Stimulated activated naive CD8-positive, alpha-beta T cell treated with anti-CD3 and anti-CD28 coated beads, Interleukin-15, amount 100 ng/mL, for 72 hours (primary cell): ENCODE measurements at places on chromosomes 12 and 14.

GRCh38 chr12:104263026-104263425 is 40.5 kb upstream of the EID3 start:
- no peak for DNase-seq

- DNase-seq, result no peak
Measured at GRCh38 chr14:64234877-64235651, 59.1 kb downstream of the ESR2 start.

GRCh38 chr14:55221186-55221585 is 29.8 kb upstream of the DLGAP5 start:
- no peak for DNase-seq

DNA sequence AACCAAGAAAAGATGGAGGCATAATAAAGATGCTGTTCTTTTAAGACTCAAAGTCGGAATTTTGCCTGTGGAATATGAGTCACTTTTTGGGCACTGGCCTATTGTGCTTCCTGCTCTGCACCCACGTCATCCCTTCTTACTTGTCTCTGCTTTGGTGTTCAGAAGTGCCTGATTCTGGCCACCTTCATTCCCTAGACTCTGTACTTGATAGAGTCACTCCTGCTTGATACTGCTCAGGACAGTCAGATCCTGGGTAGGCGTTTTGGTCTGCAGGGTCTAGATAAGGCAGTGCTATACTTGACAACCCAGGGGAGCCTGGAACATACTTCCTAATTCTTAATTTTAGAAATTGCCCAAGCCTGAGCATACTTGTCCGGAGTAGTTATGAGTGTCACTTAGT is 1.9 kb downstream of the LRRK2 start:
- no peak for DNase-seq

DNA sequence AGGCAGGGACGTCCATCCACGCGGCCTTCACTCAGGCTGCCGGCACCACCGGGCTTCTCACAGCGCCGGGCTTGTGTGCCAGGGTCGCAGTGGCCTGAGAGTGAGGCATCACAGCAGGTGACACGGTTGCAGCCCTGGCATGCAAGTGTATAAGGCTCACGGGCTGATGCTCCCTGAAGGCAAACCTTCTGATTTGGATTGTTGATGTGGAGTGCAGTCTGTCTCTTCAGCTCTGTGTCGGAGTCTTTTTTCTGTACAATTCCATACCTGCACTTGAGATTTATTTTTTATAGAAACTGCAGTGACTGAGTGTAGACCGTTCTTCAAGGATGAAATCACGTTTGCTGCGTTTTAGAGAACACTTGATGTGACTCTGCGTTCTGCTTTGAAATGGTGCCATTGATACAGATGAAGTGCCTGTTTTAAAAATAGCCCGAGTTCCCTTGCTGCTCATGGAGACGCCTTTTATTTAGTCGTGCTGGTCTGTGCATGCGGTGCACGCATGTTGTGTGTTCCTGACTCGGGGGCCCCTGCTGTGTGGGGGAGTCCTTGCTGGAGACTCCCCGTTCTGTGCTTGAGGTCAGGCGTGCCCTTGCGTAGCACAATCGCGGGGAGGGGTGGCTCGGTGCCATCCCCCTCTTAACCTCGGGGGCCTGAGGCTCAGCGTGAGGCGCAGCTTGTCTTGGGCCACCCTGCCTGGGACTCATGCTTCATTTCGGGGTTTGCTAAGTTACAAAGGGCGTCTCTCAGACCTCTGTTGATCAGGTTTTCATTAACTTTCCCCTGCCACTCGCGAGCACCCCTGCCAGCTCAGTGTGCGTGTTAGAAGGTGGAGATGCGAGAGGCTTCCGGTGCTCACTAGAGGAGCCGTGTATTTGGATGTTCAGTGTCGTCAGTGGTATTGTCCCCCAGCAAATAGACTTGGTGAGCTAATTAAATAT is 21.6 kb upstream of the AMN start:
- DNase-seq, result no peak

DNA sequence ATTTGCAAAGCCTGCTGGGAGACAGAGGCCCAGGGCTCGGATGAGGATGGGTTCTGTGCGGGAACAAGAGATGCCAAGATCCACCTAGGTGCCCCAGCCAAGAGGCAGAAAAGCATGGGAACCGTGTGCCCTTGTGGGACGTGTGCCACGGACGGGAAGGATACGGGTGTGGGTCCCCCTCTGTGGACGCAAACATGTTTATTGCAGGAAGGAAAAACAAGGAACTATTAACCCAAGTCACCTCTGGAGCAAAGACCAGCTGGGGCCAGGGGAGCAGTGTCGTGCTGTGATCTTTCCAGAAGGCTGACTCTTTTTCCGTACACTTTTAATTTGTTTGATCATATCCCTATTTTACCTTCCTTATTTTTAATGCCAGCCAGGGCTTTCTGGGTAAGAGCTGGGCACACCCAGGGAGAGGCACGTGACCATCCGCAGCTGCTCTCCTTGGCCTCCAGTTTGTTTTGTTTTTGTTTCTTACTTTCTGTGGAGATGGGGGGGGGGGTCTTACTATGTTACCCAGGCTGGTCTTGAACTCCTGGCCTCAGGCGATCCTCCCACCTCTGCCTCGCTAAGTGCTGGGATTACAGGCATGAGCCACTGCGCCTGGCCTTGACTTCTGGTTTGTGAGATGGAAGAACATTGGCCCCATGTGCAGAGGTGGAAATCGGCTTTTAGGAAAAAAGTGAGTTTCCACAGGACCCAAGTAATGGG is 20.7 kb downstream of the SCARB1 start:
- no peak for DNase-seq

- DNase-seq, result no peak
Measured at GRCh38 chr12:114439817-114440216, 33.9 kb upstream of the TBX5 start.

DNA sequence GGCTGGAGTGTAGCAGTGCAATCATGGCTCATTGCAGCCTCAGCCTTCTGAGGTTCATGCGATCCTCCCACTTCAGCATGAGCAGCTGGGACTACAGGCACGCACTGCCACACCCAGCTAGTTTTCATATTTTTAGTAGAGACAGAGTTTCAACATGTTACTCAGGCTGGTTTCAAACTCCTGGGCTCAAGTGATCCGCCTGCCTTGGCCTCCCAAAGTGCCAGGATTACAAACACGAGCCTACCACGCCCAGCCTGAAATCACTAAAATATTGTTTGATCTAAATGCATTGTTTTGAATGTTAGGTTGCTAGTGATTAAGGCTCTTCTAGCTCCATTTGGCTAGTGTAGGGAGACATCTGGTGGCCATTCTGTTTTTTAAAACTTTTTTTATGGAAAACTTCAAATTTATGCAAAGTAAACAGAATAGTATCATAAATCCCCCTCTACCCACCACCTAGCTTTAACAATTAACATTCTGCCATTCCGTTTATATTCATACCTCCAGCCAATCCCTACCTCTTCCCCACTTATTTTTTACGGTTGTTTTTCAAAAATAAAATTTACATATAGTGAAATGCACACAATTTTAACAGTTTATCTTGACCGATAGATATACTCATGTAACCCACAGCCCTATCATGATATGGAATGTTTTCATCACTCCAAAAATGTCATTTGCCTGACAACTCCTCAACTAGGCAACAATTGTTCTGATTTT is 37.8 kb downstream of the MYO1H start:
- DNase-seq, result no peak

GRCh38 chr12:111557271-111558106 is 41.6 kb downstream of the ATXN2 start:
- no peak for DNase-seq

DNA sequence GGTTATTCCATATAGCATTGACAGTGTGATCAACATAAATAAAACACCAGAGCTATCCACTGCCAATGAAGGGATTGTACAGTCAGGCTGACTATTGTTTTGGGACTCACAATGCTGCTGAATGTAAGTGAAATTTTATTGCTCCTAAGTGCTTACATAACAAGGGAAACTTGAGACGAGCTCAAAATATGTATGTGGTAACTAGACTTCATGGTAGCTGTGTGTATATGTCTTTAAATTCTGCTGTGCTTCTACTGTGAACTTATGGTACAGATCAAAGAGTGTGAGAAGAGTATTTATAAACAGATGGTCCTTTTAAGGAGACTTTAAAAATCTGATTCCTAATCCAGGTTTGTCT is 6.9 kb downstream of the FLRT2 start:
- no peak for DNase-seq

GRCh38 chr14:100419856-100420255 is 96.7 kb downstream of the SLC25A47 start:
- DNase-seq, result no peak

GRCh38 chr12:41188058-41188840 is at the start of gene PDZRN4:
TSS of gene PDZRN4 (plus strand) at chr12:41188320.
- no peak for DNase-seq

DNA sequence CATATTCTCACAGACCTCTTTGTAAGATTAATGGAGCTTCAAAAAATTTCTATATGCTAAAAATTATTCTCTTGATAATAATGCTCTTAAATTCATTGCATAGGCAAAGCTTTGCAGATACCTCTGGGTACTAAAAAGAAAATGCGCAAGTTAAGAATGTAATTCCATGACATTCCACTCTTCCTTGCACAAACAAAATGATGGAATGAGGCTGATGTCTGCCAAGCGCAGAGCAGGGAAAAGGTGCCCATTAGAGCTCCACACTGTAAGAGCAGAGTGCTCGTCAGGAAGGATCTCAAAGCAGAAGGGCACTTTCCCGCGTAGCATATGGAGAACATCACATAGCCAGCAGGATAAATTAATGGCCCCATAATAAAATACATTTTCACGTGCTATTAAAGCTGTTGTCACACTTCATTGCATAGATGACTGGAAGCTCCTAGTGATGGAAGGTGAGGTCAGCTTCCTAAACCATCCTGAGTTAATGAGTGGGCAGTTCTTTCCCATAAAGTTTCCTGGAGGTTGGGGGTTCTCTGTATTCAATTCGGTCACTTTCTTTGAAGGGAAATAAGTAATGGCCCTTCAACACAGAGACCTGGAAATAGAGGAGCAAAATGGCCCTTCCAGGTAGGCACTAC is 1058.9 kb downstream of the GALC start:
- DNase-seq, result no peak

DNA sequence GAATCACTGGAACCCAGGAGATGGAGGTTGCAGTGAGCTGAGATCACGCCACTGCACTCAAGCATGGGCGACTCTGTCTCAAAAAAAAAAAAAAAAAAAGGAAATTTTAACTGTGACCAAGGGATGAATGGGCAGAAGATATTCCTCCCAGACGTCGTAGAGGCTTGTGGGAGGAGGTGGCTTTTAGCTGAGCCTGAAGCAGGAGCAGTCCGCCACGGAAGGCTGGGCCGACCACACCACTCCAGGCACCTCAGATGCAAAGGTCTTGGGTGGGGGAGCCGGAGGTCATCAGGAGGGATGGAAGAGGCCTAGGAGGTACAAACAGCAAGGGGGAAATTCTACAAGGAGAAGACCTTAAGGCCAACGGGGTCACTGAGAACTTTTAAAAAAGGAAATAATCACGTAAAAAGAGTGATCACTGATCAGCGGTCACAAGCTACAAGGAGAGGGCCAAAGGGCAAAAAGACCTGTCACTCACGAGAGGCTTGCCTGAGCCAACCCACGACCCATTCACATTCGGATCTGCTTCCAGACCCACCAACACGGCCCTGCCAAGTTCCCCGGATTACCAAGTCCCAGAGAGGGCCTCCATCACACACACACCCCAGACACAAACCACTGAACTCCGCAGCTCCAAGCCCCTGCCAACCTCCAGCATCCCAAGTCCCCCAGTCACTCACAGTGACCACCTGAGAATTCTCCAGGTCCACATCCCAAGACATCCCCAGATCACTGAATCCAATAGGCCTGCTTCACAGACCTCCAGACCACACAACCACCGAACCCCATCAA is 3.5 kb downstream of the ZNF605 start:
- no peak for DNase-seq

- DNase-seq, result peak; percentile 3
Measured at GRCh38 chr12:66500841-66501240, 178.0 kb downstream of the GRIP1 start.

- DNase-seq, result no peak
Measured at GRCh38 chr12:6914947-6915788, 788 bp downstream of the ENO2 start.

DNA sequence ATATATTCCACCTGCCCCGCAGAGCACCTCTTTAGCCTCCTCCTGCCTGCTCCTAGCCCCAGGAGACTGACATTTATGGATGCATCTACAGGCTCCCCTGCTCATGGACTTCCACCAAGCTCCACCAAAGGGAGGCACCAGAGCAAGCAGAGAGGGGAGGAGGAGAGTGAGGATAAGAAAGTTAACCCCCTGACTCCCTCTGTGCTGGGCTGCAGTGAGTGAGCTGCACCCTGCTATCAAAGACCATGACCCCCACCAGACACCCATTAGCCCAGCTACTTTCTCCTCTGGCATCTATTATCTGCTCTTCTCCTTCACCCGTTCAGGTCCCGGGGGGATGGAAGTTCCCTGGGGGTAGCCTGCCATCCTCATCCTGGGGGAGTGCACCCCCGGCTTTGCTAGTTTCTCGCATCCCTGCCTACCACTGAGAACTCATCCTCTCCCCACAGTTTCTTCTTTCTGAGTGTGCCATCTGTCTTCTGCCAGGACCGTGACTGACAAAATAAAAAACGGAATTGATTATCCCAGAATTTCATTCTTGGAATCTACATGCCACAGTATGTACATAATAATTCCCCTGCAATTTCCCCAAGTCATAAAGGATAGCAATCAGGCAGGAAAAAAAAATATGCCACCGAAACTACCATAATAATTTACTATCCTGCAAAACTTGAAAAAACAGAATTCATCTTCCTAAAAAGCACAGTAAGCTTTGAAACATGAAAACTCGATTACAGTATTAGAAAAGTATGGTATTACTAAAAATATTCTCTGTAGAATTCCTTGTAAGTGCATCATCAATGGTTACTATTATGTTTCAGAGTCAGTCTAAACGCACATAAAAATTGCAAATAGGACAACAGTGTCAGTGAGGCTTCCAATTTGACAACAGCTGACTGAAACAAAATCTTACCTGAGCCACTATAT is 45.2 kb downstream of the FOXN3 start:
- no peak for DNase-seq

GRCh38 chr14:94337274-94337673 is 14.1 kb upstream of the SERPINA6 start:
- DNase-seq, result peak; percentile 16

- no peak for DNase-seq
Measured at GRCh38 chr12:4779749-4780148, 59.5 kb downstream of the GALNT8 start.

- no peak for DNase-seq
Measured at GRCh38 chr14:61558271-61558670, 137.0 kb upstream of the HIF1A start.

GRCh38 chr14:60266021-60266937 is 17.3 kb downstream of the PPM1A start:
- DNase-seq, result no peak

GRCh38 chr14:64760146-64760755 is 56.0 kb downstream of the PLEKHG3 start:
- DNase-seq, result peak; percentile 48

- DNase-seq, result no peak
Measured at GRCh38 chr14:101554991-101555668, 6.2 kb upstream of the DIO3 start.

GRCh38 chr12:93373961-93374656 is 3.6 kb upstream of the NUDT4 start:
- DNase-seq, result no peak

GRCh38 chr12:15842108-15842507 is 40.1 kb upstream of the STRAP start:
- DNase-seq, result no peak

GRCh38 chr14:54338696-54339317 is 58.0 kb upstream of the CDKN3 start:
- no peak for DNase-seq
